ENCODE measurements at places on chromosomes 16 and 17. TPM values are rescaled to one million over a fixed set of nuclear protein-coding genes. Genes with fewer than 3 reads are reported as not detected.

DNA sequence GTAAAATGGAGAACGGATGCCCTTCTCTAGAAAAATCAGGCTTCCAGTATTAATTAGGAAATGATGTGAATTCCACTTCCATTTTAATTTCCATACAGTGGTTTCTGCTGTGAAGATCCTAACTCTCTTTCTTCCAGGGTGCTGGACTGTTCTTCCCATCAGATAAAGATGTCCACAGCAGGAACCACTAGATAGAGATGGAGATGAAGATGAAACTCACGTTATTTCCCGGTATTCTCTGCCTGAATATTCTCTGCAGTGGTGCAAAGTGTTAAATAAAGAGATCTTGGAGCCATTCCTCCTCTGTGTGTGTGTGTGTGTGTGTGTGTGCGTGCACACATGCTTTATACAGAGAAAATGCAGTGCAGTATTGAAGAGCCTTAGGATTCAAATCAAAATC is 727.5 kb downstream of the KCNJ2 start:
- H3K27me3 ChIP-seq, result no peaks in the 10 kb centered on the region
- DNase-seq, result no peak

Gene SLC13A2
- not detected for total RNA-seq

DNA sequence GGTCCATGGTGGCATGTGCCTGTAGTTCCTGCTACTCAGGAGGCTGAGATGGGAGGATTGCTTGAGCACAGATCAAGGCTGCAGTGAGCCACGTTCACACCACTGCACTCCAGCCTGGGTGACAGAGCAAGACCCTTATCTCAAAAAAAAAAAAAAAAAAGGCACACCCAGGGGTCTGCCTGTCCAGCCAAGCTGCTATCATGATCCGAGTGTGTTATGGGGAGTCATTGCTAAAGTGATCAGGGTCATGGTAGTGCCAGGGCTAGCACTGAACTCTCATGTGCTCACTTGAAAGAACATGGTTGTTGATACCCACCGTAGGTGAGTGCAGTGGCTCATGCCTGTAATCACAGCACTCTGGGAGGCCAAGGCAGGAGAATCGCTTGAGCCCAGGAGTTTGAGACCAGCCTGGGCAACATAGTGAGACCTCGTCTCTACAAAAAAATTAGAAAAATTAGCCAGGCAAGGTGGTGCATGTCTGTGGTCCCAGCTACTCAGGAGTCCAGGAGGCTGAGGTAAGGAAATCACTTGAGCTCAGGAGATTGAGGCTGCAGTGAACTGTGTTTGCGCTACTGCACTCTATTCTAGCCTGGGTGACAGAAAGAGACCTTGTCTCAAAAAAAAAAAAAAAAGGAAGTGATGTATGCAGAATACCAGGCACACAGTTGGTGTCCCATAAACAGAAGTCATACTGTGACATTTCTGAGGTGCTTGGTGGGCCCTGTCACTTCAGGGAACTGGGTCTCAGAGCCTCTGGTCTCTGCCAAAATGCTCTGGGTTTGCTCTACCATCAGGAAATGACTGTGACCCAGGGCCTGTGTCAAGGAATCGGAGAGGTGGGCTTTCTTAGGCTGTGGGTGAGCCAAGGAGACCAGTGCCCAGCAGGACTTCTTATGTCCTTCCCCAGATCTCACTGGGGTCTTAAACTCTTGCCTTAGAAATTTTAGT is 2.2 kb downstream of the PRM1 start:
- DNase-seq, result no peak
- H3K4me3 ChIP-seq, result no peak overlapping the region
- H3K27ac ChIP-seq, result no peak overlapping the region
- no peaks in the 10 kb centered on the region for H3K4me1 ChIP-seq
- no peaks in the 10 kb centered on the region for H3K36me3 ChIP-seq

GRCh38 chr17:57927048-57927723 is 28.0 kb downstream of the CUEDC1 start:
- no peaks in the 10 kb centered on the region for H3K27me3 ChIP-seq
- H3K27ac ChIP-seq, result peak overlapping the region; percentile 84
- H3K4me1 ChIP-seq, result peaks cover 15% of the 10 kb centered on the region
- no peaks in the 10 kb centered on the region for H3K36me3 ChIP-seq
- peak; percentile 89 for DNase-seq

DNA sequence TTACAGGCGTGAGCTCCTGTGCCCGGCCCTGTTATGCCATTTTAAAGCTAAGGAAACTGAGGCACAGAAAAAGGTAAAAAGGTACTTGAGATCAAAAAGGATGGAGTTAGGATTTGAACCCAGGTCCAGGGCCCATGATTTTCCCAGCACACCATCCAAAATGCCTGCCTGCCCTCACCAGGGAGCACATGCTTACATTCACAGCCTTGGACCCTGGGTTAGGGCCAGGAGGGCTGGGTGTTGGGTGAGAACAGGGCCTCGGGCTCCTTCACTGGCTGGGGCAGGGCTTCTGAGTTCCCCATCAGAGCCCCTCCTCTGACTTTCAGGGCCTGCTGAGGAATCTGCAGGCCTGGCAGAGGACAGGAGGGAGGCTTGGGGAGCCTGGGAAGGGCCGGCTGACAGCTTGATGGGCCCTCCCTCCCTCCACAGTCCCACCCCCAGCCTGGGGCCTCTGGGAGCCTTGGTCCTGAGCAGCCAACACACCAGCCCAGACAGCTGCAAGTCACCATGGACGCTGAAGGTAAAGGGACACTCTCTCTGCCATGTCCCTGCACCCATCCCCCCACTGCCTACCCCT is at the start of gene QPRT:
Gene QPRT, plus strand, starts transcription at position 490 of the 577 bp plus-strand sequence. Its CDS starts 18 bp downstream, at position 508.
- no peaks in the 10 kb centered on the region for H3K27me3 ChIP-seq
- H3K4me1 ChIP-seq, result no peaks in the 10 kb centered on the region
- H3K36me3 ChIP-seq, result peaks cover 16% of the 10 kb centered on the region
- peak; percentile 96 for DNase-seq
- peak within 1 kb of the TSS; percentile 86 for H3K4me3 ChIP-seq

Gene WNT9B
- 0.33 TPM for total RNA-seq

DNA sequence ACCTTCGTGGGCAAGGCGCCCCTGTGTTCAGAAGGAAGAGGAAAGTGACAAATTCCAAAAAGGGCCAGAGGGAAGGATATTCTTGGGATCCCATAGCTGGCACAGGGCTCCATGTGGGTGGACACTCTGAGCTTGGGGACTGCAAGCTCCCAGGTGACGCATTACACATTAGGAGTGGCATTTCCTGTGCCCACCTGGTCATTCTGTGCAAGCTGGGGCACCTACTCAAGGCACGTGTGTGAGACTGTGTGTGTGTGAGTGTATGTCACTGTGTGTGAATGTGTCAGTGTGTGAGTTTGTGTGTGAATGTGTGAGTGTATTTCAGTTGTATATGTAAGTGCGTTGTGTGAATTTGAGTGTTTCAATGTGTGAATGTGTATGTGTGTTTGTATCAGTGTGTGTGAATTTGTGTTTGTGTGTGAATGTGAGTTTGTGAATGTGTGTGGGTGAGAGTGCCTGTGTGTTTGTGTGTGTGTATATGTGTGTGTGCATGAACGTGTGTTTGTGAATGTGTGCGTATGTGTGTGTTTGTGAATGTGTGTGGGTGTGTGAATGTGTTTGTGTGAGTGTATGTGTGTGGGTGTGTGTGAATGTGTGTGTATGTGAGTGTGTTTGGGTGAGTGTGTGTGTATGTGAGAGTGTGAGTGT is 1.6 kb upstream of the CD300A start:
- DNase-seq, result no peak
- H3K27ac ChIP-seq, result no peak overlapping the region
- H3K4me1 ChIP-seq, result peaks cover 5% of the 10 kb centered on the region
- no peaks in the 10 kb centered on the region for H3K36me3 ChIP-seq
- no peaks in the 10 kb centered on the region for H3K27me3 ChIP-seq
- H3K4me3 ChIP-seq, result no peak overlapping the region

- no peak overlapping the region for H3K4me3 ChIP-seq
- DNase-seq, result peak; percentile 94
- no peak overlapping the region for H3K27ac ChIP-seq
- no peaks in the 10 kb centered on the region for H3K36me3 ChIP-seq
- H3K27me3 ChIP-seq, result no peaks in the 10 kb centered on the region
- peaks cover 4% of the 10 kb centered on the region for H3K4me1 ChIP-seq
Observed at GRCh38 chr16:4133897-4134372, 17.7 kb upstream of the ADCY9 start.

Gene TBC1D3C
- 1.3 TPM for total RNA-seq

Gene GPS2
- 47.2 TPM for total RNA-seq

Measured in endodermal cell (in vitro differentiated cells).